ENCODE measurements at places on chromosomes 3 and 15. TPM values are rescaled to one million over a fixed set of nuclear protein-coding genes. Genes with fewer than 3 reads are reported as not detected.

PLS1 gene
- total RNA-seq: 2.0 TPM

BUB1B gene
- 1.2 TPM for total RNA-seq

GRCh38 chr15:78889000-78889399, 16.3 kb downstream of the MORF4L1 start:
- DNase-seq: no peak

- no peak for DNase-seq
Measured at GRCh38 chr3:45565342-45565741, 29.2 kb upstream of the LIMD1 start.

DNA sequence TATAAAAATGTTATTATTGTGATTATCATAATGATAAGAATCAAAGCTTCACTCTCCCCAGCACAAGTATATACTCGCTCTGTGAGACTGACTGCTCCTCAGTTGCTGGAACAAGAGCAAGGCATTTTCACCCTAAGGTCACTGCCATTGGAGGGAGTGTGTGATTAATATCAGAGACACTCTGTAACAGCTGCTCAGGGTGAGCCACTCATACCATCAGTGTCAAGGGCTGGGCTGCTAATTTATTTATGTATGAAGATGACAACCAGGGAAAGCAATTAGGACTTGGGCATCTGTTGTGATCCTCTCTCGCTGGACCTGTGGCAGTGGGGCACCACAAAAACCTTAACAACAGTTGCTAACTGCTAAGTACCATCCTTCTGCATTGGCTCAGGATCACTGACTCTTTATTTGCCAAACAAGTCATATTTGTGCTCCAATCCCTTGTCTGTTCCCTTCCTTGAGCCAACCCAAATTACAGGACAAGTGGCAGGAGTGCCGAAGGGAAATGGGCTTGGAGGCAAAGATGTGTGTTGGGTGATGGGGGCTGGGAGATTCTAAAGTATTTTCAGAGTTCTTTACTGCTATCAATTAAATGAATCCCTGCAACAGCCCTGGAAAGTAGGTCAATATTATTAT, 297.5 kb upstream of the STT3B start:
- DNase-seq: no peak

- no peak for DNase-seq
Measured at GRCh38 chr3:8201886-8202285, 299.7 kb upstream of the LMCD1 start.

DNA sequence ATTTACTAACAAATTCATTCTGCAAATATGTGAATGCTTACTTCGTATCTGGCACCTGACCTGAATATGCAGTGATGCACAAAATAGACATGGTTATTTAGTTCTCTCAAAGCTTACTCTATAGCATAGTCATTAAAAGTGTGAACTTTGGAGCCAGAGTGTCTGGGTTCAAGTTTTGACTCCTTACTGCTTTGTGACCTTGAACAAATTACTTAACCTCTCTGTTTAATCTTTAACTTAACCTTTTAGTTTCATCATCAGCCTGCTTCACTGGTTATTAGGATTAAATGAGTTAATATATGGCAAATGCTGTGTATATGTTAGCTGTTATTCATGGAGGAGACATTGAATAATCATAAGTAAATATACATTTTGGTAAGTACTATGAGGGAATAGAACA, 12.1 kb upstream of the MGA start:
- DNase-seq: no peak
